ENCODE measurements at places on chromosomes 5 and 9.

GRCh38 chr5:95759005-95759404, 27.9 kb downstream of the RHOBTB3 start:
- DNase-seq: no peak

- DNase-seq: no peak
Measured at GRCh38 chr9:135224921-135225541, 137.6 kb downstream of the OLFM1 start.

GRCh38 chr9:69871118-69871834, 50.7 kb downstream of the CFAP95 start:
- no peak for DNase-seq

DNA sequence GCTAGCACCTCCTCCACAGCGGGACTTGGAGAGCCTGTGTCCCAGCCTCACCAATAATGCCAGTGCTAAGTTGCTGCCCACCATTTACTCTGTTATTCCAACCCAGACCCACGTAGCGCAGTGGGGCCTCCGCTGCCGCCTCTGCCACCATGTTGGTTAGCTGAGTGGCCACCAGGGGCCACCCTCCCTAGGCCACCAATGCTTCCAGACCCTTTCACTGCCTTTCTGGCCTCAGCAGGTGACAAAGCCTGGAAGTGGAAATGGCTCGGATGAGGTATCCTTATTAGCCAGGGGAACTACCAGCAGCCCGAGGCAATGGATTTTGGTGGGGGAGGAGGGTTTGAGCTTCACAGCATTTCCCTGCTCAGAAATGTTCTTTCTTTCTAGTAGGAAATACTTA, 110.1 kb downstream of the OSTF1 start:
- no peak for DNase-seq

DNA sequence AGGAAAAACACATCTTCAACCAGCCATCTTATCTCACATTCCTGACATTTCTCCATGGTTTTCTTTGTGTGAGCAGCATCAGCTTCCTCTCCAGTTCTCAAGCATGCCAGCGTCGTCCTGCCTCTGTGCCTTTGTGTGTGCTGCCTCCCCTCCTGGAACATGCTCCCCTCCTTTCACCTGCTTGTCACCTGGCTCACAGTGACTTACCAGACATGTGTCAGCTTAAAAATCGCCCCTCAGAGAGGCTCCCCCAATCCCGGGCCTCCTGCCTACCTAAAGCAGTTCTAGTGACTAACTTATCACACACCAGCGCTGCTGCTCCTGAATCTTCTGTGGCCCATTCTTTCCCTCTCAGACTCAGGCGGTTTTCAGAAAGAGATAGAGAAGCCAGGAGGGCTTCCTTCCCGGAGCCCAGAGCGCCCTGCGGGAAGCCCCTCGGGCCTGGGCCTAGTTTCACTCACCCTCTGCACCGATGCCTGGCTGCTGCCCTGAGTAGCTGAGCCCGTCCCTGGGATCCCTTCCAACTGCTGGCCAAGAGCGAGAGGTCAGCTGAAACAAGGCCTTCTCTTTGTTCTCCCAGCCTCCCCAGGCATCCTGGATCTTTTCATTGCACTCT, 51.1 kb upstream of the MVB12B start:
- DNase-seq: no peak

GRCh38 chr5:84290673-84291072, 94.0 kb downstream of the EDIL3 start:
- no peak for DNase-seq

DNA sequence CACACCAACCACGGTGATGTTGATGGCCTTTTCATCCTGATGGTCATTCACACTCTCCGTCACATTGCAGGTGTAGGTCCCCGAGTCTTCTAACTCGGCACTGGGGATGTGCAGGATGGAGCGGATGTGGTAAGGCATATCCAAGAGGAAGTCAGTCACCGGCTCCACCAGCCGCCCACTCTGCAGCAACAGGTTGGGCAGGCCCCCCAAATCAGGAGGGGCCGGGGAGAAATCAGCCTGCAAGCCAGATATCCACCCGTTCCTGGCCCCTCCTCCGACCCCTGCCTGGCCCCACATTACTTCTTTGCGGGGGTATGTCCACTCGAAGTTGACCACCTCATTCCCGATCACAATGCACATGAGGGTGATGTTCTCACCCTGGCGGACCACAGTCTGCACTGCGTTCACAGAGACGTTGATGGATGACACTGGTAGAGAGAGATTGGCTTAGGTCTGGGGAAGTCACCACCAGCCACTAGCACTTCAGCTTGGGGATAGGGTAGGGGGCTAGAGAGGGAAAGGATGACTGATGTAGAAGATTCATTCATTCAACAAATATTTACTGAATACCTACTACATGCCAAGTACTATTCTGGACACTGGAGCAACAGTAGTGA, 22.0 kb downstream of the PDGFRB start:
- no peak for DNase-seq

- DNase-seq: no peak
Measured at GRCh38 chr9:35905912-35906679, at the start of gene HRCT1. HRCT1 (plus strand) TSS chr9:35906202; CDS start chr9:35906288, 86 bp downstream.

- no peak for DNase-seq
Measured at GRCh38 chr9:764986-765385, 76.5 kb upstream of the DMRT1 start.

DNA sequence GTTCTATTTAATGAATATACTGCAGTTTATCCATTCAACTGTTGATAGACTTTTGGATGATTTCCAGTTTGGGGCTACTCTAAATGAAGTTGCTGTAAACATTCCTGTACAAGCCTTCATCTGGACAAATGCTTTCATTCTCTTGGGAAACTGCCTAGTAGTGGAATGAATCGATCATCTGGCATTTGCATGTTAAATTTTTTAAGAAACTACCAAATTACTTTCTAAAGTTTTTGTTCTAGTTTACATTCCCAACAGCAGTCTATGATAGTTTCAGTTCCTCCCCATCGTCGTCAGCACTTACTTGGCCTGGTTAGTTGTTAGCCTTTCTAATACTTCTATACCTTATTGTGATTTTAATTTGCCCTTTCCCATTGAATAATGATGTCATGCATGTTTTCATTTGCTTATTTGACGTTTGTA, 306.3 kb downstream of the FER start:
- DNase-seq: no peak

DNA sequence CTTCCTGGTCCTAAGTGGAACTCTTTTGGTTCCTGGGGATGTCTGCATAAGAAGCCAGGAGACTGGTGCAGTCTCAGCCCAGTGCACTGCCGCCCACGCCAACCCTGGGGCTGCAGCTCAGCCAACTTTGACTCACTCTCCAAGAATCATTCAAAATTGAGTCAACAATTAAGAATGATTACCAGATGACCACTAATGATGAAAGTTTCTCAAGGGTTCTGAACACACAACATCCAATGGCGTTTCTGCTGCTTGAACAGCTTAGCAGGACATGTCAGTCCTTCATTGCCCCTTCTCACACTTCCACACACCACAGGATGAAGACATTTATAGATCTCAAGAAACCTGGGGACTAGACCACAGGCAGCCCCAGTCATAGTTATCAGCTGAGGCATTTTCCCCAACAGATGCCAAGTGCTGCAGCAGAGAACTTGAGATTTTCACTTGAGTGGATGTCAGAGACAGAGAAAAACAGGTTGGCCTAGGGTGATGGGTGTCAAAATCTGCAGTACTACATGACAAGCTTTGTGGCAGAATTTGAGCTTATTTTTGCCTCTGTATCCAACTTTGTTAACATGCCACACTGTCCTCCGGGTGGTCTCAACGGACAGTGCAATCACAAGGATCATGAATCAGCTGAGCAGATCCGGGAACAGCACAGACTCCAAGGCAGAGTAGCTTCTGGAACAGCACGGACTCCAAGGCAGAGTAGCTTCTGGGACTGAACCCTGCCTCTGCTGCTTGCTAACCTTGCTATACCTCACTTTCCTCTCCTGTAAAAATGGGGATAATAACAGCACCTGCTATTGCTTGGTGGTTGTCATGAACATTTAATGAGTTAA, 356.1 kb downstream of the SPOCK1 start:
- no peak for DNase-seq

- no peak for DNase-seq
Measured at GRCh38 chr9:134919303-134919702, 1.6 kb upstream of the FCN1 start.

DNA sequence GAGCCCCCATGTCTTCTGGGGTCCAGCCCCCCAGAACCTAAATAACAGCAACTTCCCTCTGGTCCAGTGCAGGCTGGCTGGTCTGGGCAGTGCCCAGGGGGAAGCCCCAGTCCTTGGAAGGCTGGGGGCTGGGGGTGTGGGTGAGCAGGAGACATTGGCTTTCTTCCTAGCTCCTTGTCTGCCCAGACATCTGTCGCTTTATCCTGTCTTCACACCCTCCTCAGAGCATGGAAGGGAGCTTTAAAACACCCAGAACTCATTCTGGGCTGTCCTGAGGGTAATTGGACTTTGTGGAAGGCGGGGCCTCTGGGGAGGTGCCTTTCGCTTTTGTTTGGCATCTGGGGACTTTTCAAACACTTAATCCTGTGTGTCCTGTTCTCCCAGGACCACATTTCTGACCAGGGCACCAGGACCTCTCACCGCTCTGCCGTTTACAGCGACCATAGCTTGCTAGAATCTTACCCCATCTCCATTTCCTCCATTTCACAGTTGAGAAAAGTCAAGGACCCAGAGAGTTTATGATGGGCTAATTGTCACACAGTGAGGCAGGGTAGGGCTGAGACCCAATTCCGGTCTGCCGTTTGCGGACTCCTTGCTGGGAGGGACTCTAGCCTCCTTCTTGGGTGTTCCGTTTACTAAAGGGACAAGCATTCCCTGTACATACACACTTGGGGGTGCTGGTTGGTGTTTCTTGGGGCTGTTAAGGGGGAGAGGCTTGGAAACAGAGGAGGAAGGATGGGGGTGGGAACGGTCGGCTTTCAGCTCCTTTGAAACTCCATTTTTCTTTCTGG, 1.1 kb downstream of the GSN start:
- no peak for DNase-seq

Data from cortex of kidney (tissue), 1 donor.